DND-41 (cell line): ENCODE measurements at places on chromosomes 2 and 18.

- no peak for DNase-seq
- no peak overlapping the region for H3K4me3 ChIP-seq
- H3K27ac ChIP-seq: no peak overlapping the region
- H3K36me3 ChIP-seq: no peaks in the 10 kb centered on the region
- no peaks in the 10 kb centered on the region for H3K27me3 ChIP-seq
- H3K4me1 ChIP-seq: no peaks in the 10 kb centered on the region
These were observed 230.0 kb upstream of the RASGRP3 start for GRCh38 chr2:33246432-33246831.

- H3K4me1 ChIP-seq: peaks cover 42% of the 10 kb centered on the region
- H3K27ac ChIP-seq: peak overlapping the region; percentile 13; the same call in 1 of the 2 replicates
- no peak overlapping the region for H3K4me3 ChIP-seq
- H3K36me3 ChIP-seq: no peaks in the 10 kb centered on the region
- no peaks in the 10 kb centered on the region for H3K27me3 ChIP-seq
These were observed 28.9 kb downstream of the MGAT5 start for GRCh38 chr2:134282629-134283400.

DNA sequence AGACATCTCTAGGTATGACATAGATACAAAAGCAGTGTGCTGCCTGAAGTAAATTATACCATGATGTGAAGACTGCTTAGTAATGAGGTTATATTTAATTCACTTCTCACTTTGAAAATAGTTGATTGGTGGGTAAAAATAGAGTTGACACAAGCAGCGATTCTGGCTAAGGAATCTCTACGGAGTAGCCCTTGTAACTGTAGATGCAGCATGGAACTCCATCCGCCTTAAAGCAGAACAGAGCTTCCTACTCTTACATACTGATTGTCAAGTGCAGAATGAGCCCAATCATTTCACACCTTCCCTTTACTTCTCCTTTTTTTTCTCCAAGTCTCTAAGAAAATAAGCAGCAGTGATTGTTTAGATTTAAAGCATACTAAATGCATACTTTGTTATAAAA, 1594.6 kb upstream of the SLC39A10 start:
- no peaks in the 10 kb centered on the region for H3K27me3 ChIP-seq
- H3K4me3 ChIP-seq: no peak overlapping the region
- no peaks in the 10 kb centered on the region for H3K36me3 ChIP-seq
- H3K4me1 ChIP-seq: peaks cover 4% of the 10 kb centered on the region

DNA sequence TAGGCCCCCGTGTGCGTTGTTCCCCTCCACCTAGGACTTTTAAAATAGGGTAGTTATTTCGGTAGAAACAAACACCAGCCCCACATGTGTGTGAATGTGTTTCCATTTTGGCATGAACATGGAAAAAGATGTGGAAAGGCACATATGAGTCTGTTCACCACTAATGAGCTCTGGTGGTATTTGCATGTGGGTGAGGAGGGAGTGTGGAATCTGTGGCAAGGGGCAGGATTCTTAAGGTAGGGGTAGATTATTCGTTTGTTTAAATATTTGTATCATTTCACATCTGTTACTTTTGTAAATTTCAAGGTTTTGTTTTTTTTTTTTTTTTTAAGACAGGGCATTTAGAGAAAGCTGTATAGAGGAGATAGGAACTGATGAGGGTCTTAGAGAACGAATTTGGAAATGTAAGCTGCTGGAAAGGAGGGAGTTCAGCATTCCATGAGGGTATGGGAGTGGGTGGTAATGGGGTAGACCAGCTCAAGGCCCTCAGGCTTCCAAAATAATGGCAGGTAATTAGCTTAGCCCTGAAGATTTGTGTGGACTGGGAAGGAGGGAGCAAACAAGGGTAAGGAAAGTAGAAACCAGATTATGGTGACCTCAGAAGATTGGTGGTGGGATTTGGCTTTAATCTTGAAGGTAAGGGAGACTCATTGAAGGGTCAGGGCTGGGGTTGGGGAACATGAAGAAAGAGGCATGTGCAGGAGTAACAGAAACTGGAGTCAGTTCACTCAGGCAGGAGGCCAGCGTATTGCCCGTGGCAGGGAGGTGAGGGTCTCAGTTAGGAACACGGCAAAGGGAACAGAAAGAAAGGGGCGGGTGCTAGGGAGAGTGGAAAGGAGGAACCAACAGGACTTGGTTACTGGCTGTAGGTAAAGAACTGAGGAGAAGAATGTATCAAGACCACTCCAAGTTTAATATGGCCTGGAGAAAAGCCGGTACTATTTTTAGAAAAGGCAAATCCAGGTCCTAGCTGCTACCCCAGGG, 123.6 kb downstream of the PLB1 start:
- DNase-seq: no peak
- no peak overlapping the region for H3K27ac ChIP-seq
- no peaks in the 10 kb centered on the region for H3K36me3 ChIP-seq
- no peaks in the 10 kb centered on the region for H3K27me3 ChIP-seq

GRCh38 chr18:40013001-40013609, 1941.9 kb upstream of the PIK3C3 start:
- no peaks in the 10 kb centered on the region for H3K27me3 ChIP-seq
- H3K27ac ChIP-seq: no peak overlapping the region
- no peak overlapping the region for H3K4me3 ChIP-seq
- no peak for DNase-seq
- H3K4me1 ChIP-seq: no peaks in the 10 kb centered on the region

GRCh38 chr18:54267701-54268100, 1.6 kb upstream of the POLI start:
- H3K27ac ChIP-seq: no peak overlapping the region
- no peak for DNase-seq
- H3K27me3 ChIP-seq: no peaks in the 10 kb centered on the region
- H3K36me3 ChIP-seq: no peaks in the 10 kb centered on the region
- H3K4me1 ChIP-seq: peaks cover 23% of the 10 kb centered on the region

DNA sequence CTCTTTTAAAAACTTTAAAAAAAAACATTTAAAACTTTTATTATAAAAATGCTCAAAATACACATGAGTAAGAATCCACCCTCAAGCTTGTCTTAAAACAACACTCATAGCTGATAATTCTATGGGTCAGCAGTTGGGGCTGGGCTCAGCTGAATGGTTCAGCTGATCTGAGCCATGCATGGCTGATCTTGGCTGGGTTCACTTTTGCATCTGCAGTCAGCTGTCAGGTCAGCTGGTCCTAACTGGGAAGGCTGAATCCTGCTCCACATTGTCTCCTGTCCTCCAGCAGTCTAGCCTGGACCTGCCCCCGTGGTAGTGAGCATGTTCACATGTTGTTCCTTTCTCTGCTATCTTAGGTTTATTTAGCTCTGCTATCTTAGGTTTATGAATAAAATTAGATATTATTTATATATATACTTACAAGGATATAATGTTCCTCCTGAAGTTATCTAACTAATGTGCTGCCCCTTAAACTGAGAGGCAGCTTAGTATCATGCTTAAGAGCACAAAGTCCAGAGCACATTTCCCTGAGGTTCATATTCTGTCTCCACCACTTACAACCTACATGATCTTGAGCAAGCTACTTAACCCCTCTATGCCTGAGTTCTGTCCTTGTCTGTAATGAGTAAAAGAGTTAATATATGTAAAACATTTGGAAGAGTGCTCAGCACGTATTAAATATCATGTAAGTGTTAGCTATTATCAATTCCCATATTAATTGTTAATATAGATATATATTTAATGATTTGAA, 309.4 kb downstream of the PTPRM start:
- no peak for DNase-seq
- H3K27me3 ChIP-seq: no peaks in the 10 kb centered on the region
- no peak overlapping the region for H3K27ac ChIP-seq
- H3K4me1 ChIP-seq: no peaks in the 10 kb centered on the region
- H3K36me3 ChIP-seq: no peaks in the 10 kb centered on the region

GRCh38 chr2:70523996-70524965, 29.3 kb downstream of the TGFA start:
- H3K36me3 ChIP-seq: no peaks in the 10 kb centered on the region
- H3K27me3 ChIP-seq: peaks cover 8% of the 10 kb centered on the region
- H3K4me1 ChIP-seq: peaks cover 2% of the 10 kb centered on the region; the same call in 1 of the 2 replicates
- peak; percentile 30 for DNase-seq

DNA sequence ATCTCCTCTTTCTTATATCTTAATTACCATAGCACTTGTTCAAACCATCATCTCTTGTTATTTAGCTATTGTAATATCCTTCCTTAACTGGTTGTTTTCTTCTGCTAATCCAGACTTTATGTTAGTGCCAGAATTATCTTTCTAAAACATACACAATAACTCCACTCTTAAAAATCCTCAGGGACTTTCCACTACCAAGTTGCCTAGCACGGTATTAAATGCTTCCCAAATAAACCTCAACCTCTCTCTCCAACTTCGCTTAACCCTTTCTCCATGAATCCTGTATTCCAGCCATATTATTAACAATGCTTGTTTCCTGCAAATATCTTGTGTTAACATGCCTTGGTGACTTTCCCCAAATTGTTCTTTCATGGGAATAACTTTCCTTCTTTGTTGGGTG, 84.5 kb downstream of the FAM228A start:
- DNase-seq: no peak
- H3K4me3 ChIP-seq: no peak overlapping the region
- no peak overlapping the region for H3K27ac ChIP-seq
- peaks cover 33% of the 10 kb centered on the region; the same call in 1 of the 2 replicates for H3K36me3 ChIP-seq
- H3K27me3 ChIP-seq: no peaks in the 10 kb centered on the region

GRCh38 chr2:227703961-227704360, 13.9 kb downstream of the SLC19A3 start:
- H3K27me3 ChIP-seq: no peaks in the 10 kb centered on the region
- H3K36me3 ChIP-seq: no peaks in the 10 kb centered on the region
- no peaks in the 10 kb centered on the region for H3K4me1 ChIP-seq
- DNase-seq: no peak
- H3K4me3 ChIP-seq: no peak overlapping the region

- no peak overlapping the region for H3K27ac ChIP-seq
- no peaks in the 10 kb centered on the region for H3K36me3 ChIP-seq
- H3K4me1 ChIP-seq: no peaks in the 10 kb centered on the region
- DNase-seq: no peak
- H3K4me3 ChIP-seq: no peak overlapping the region
These were observed 193.8 kb upstream of the MMADHC start for GRCh38 chr2:149781263-149781808.

GRCh38 chr2:215417400-215417951, 18.4 kb downstream of the FN1 start:
- H3K36me3 ChIP-seq: no peaks in the 10 kb centered on the region
- H3K27me3 ChIP-seq: no peaks in the 10 kb centered on the region
- no peak overlapping the region for H3K4me3 ChIP-seq
- no peak overlapping the region for H3K27ac ChIP-seq

GRCh38 chr2:30072250-30072842, 74.5 kb upstream of the YPEL5 start:
- H3K4me1 ChIP-seq: no peaks in the 10 kb centered on the region
- H3K4me3 ChIP-seq: no peak overlapping the region
- DNase-seq: peak; percentile 68
- no peaks in the 10 kb centered on the region for H3K36me3 ChIP-seq
- no peak overlapping the region for H3K27ac ChIP-seq
- peaks cover 6% of the 10 kb centered on the region for H3K27me3 ChIP-seq

DNA sequence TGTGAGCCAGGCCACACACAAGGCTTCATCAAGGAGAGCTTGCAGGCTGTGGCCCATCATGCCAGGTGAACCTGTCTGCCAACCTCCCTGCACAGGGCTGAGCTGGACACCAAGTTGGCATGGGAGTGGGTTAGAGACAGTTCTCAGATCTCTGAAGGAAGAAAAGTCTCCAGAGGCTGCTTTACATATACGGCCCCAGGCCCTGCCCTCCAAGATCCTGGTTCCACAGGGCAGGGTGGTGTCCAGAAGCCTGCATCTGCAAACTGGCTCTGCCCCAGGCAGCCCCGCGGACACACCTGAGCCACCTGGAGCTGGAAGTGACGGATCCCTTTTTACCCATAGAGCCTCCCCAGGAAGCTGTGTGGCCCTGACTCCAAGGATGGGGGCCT, 24.2 kb upstream of the HES6 start:
- H3K27ac ChIP-seq: no peak overlapping the region
- DNase-seq: no peak
- H3K27me3 ChIP-seq: no peaks in the 10 kb centered on the region

DNA sequence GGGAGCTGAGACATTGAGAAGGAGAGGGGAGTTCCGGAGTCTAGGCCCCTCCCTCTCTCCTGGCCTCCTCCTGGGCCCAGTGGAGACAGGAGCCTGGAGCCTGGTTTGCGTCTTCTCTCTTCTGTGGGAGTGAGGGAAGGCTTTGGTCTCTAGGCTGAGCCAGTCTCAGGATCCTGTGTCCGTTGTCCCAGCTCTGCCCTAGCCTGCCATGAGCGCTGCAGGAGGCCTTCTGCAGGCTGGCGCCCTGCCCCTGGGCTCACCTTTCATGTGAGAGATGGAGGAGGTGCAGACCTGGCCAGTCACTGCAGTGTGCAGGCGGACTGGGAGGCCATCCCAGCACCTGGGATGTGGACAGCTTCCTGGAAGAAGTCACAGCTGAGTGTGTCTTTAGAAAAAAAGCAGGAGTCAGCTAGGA, 8.7 kb downstream of the IMPA2 start:
- H3K4me3 ChIP-seq: no peak overlapping the region
- H3K27me3 ChIP-seq: no peaks in the 10 kb centered on the region
- no peak overlapping the region for H3K27ac ChIP-seq
- DNase-seq: no peak
- H3K4me1 ChIP-seq: no peaks in the 10 kb centered on the region

DNA sequence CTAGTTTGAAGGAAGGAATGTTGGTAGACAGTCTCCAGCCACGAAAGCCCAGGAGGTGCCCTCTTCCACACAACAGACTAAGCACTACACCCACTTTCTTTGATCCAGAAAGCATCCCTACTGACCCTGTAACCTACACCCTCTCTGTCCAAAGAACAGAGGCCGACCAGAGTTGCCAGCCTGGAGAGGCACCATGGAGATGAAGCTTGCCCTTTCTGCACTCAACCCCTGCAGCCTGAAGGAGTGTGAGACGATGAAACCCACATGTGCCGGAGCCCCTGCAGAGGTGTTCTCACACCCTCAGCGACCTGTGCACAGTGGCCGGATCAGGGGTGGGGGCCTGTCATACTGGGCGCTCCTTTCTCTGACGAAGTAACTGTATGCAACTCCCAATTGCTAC, 136.3 kb downstream of the ZNF516 start:
- H3K27ac ChIP-seq: no peak overlapping the region
- 0 out of 2 replicates have a peak, but pooled peaks cover 1% of the 10 kb centered on the region for H3K36me3 ChIP-seq
- no peak for DNase-seq
- no peak overlapping the region for H3K4me3 ChIP-seq
- H3K4me1 ChIP-seq: peaks cover 13% of the 10 kb centered on the region; the same call in 1 of the 2 replicates
- no peaks in the 10 kb centered on the region for H3K27me3 ChIP-seq

- no peak for DNase-seq
- H3K27ac ChIP-seq: no peak overlapping the region
- H3K36me3 ChIP-seq: peaks cover 32% of the 10 kb centered on the region; the same call in 1 of the 2 replicates
- no peaks in the 10 kb centered on the region for H3K27me3 ChIP-seq
- H3K4me1 ChIP-seq: no peaks in the 10 kb centered on the region
These were observed 65.1 kb downstream of the MRPS9 start for GRCh38 chr2:105102963-105103421.

- H3K27ac ChIP-seq: peak overlapping the region; percentile 77
- peaks cover 59% of the 10 kb centered on the region for H3K4me1 ChIP-seq
- peak overlapping the region; percentile 90 for H3K4me3 ChIP-seq
- peak; percentile 71 for DNase-seq
These were observed 667 bp downstream of the TRIB2 start for GRCh38 chr2:12717191-12718014.
